ENCODE measurements at places on chromosomes 5 and 9.

- DNase-seq, result no peak
Measured at GRCh38 chr9:124218438-124218982, 39.2 kb upstream of the NEK6 start.

GRCh38 chr5:5710471-5710870 lies 288.0 kb downstream of the ICE1 start:
- DNase-seq, result no peak

DNA sequence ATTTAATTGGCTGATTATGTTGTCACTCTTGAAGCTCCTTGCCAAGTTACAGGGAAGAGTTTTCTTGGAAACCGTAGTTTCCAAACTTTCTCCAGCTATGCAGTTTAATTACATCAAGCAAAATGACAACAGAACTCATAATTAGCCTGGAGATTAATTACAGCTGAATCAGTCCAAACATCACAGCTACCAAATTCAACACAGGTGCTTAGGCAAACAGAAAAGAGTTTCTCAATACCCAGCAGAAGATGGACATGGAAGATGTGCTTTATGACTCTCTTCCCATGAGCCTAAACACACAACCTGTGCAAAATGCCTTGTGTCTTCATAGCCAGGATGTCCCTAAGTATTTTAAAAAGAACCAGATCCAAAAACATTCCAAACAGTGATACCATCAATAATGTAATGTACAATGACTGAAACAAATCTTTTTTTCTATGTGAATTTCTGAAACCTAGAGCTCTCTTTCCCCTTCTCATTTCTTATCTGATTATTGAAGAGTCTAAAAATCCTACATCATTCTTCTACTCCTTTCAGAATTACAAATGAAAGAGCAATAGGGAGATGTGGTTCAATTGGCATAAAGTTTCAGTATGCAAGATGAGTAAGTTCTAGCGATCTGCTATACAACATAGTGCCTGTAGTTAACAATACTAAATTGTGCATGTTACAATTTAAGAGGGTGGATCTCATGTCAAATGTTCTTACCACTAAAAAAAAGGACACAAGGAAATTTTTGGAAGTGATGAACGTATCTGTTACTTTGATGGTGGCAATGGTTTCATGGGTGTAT lies 124.3 kb downstream of the RASEF start:
- DNase-seq, result no peak

DNA sequence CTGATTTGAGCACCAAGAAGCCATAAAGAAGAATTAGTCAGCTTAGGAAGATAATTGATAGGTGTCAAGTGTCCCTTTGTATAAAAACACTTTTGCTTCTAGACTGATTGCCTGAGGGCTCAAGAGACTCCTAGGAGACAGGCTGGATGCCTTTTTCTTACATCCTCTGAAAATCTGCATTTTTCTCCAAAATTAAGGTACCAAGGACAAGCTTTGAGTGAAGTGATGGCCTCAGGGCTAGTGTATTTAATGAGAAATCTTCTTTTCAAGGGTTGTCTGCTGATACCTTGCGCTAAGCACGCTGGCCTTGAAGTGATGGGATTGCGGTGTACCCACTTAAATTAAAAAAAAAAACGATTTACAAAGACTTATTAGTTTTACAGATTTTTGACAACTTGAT lies 304.0 kb downstream of the TLR4 start:
- DNase-seq, result no peak

DNA sequence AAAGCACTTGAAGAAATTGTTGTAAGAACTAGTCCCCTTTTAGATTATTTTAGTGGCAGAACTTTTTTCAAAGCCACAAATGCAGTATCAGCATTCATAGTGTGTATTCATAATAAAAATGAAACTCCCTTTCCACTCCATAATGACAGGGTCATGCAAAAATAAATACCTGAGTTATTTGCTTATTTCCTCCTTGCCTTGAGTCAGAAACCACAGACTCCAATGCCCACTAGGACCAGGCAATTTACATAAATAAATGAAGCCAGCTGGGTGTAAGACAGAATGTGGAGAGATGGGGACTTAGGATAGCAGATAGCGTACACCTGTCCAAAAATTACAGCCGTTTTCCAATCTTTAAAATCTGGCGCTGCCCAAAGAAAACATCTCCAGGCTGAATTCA lies 417.8 kb downstream of the TMEM161B start:
- DNase-seq, result no peak

DNA sequence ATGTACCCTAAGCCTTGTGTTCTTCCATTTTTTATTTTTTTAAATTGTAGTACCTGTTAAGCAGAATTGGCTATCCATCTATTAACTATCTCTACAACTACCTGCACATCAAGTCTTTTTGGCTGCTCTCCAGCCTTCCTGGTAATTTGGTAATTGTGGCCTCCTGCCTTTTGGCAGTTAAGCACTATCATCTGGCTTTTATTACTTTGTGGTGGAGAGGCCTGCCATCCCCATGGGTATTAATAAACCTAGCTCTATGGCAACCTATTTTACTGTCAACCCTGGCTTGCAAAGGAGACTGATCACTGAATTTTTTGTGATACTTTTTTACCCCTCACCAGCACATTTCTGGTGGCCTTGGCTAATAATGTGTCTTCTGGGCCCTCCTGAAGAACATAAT lies 20.5 kb downstream of the SELENOP start:
- DNase-seq, result no peak

DNA sequence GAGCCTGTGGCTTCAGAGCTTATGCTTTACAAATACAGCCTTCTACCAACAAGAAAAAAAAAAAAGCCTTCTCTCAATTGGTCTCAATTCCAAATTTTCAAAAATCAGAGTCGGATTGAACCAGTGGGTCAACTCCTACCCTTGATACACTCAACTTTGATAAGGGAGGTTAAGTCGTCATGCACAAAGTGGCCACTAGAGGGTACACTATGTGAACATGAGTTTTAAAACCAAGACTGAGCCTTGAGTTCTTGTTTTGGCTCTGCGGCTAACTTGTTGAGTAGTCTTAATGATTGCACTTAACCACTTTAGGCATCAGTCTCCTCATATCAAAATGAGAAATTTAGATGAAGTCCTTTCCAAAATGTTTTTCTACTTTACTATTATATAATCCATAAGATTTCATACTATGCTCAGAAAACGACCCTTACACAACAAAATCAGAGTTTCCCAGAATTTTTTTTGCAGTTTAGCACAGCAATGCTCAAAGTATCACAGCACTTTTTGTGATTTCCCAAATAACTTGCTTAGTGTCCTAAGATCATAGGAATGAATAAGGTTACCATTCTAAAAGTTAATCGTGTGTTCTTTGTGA lies 92.9 kb upstream of the MTAP start:
- peak; percentile 41 for DNase-seq

- DNase-seq, result no peak
Measured at GRCh38 chr9:96236854-96237550, 65.0 kb downstream of the HSD17B3 start.

DNA sequence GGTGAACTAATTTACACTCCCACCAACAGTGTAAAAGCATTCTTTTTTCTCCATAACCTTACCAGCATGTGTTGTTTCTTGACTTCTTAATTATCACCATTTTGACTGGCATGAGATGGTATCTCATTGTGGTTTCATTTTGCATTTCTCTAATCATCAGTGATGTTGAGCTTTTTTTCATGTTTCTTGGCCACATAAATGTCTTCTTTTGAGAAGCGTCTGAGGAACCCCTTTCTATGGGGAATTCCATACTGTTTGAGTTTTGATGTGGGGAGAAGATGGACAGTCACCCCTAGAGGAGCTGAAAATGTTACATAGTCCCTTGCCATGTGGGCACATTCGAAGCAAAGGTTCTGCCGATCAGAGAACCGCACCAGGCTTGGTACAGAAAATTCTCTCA lies 207.0 kb upstream of the SLC30A5 start:
- no peak for DNase-seq

Data from hematopoietic multipotent progenitor cell treated with erythropoietin and hydrocortisone succinate and interleukin-3 and kit ligand, for 17 days (in vitro differentiated cells).